ENCODE measurements at places on chromosomes 7 and 10. TPM values are rescaled to one million over a fixed set of nuclear protein-coding genes. Genes with fewer than 3 reads are reported as not detected.
A peak's percentile ranks its signal among the peaks of the same experiment; 100 is the strongest.

- no peak for DNase-seq
- H3K36me3 ChIP-seq = no peaks in the 10 kb centered on the region
- H3K27ac ChIP-seq = peak overlapping the region; percentile 97
- H3K4me1 ChIP-seq = peaks cover 8% of the 10 kb centered on the region
- H3K27me3 ChIP-seq = no peaks in the 10 kb centered on the region
Measured at GRCh38 chr10:103660364-103661197, 167.1 kb downstream of the NEURL1 start.

DNA sequence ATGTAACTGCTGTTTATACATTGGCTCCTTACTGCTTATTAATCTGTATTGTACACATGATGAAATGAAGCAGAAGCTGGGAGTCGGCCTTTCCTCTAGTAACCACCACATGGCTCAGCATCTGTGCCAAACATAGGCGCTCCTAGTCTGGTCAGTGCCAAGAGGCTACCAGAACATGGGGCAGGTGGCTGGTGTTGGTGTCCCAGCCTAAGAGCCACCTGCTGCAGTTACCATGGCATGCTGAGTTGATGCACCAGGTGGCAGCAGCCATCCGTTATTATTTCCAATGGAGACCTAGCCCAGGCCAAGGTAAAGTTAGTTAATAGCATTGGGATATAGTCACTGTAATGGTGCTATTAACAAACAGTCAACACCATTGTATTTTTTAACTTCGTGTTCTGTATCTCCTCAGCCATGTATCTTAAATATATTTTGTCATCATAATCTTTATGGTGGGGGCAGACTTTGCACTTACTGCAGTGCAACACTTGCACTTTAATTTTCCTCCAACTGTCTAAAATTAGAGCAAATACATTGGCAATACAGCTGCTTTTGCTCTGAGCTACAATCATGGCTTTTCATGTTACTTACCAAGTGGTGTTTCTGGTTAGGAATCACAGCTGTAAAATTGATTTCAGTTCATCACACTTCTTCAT is 33.1 kb downstream of the HBP1 start:
- DNase-seq = no peak
- H3K4me1 ChIP-seq = no peaks in the 10 kb centered on the region
- no peak overlapping the region for H3K4me3 ChIP-seq
- peaks cover 6% of the 10 kb centered on the region for H3K36me3 ChIP-seq

DNA sequence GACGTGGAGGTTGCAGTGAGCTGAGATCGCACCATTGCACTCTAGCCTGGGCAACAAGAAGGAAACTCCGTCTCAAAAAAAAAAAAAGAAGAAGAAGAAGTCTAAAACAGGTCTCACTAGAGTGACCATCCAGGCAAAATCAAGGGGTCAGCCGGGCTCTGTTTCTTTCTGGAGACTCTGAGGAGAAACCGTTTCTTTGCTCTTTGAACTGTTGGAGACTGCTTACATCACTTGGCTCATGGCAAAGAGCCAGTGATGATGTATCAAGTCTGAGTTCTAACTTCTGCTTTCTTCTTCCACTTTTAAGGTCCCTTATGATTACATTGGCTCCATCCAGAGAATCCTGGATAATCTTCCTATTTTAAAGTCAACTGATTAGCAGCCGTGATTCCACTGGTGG is 306.8 kb downstream of the WDR11 start:
- H3K36me3 ChIP-seq = no peaks in the 10 kb centered on the region
- H3K27ac ChIP-seq = no peak overlapping the region
- H3K4me1 ChIP-seq = no peaks in the 10 kb centered on the region
- no peak overlapping the region for H3K4me3 ChIP-seq
- DNase-seq = no peak

- no peak overlapping the region for H3K4me3 ChIP-seq
- no peaks in the 10 kb centered on the region for H3K4me1 ChIP-seq
- DNase-seq = peak; percentile 52
- peaks cover 11% of the 10 kb centered on the region for H3K36me3 ChIP-seq
- no peaks in the 10 kb centered on the region for H3K27me3 ChIP-seq
Measured at GRCh38 chr7:44565097-44565794, 8.5 kb downstream of the DDX56 start.

GRCh38 chr10:129626309-129626708 is 159.3 kb downstream of the MGMT start:
- no peak overlapping the region for H3K27ac ChIP-seq
- H3K4me1 ChIP-seq = no peaks in the 10 kb centered on the region
- no peaks in the 10 kb centered on the region for H3K36me3 ChIP-seq
- H3K27me3 ChIP-seq = no peaks in the 10 kb centered on the region
- DNase-seq = no peak
- H3K4me3 ChIP-seq = no peak overlapping the region

GRCh38 chr7:2583798-2584580 is 25.2 kb downstream of the IQCE start:
- no peaks in the 10 kb centered on the region for H3K27me3 ChIP-seq
- H3K36me3 ChIP-seq = no peaks in the 10 kb centered on the region
- H3K4me3 ChIP-seq = no peak overlapping the region
- DNase-seq = no peak

DNA sequence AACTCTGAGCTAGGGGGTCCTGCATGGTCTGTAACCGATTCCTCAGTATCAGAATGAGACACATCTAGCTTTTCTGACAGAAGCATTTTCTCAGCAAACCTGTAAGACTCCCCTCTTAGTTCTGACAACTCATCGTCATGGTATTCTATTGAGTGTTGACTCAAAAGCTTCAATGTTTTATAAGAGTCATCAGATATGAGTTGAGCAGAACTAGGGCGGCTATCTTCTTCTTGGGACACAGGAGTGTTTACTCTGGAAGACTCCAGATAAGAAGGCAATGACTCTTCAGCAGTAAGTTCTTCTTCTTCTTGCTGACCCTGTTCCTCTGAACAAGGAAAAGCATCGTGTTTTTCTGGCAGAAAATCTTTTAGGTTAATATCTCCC is 167.0 kb upstream of the CCDC6 start:
- no peak for DNase-seq
- H3K27me3 ChIP-seq = no peaks in the 10 kb centered on the region
- H3K4me3 ChIP-seq = no peak overlapping the region
- H3K36me3 ChIP-seq = no peaks in the 10 kb centered on the region
- H3K4me1 ChIP-seq = no peaks in the 10 kb centered on the region

DNA sequence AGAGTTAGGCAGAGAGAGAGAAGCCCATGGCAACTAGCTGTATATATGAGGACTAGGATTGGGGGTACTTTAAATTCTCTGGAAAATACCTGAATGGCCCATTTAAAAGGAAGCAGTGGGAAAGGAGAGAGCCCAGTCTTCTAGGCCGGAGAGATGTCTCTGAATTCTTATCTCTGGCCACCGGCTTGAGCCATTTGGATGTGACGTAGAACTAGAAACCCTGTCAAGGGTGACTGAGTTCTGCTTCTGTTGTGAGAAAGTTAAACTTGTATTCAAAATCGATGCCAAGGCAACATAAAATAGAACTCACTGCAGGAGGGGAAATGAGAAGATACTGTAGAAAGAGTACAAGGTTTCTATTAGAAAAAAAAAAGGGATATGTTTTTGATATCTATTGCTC is 6.3 kb upstream of the GSTK1 start:
- H3K4me3 ChIP-seq = no peak overlapping the region
- H3K27me3 ChIP-seq = no peaks in the 10 kb centered on the region
- no peak for DNase-seq
- H3K4me1 ChIP-seq = no peaks in the 10 kb centered on the region
- no peak overlapping the region for H3K27ac ChIP-seq
- no peaks in the 10 kb centered on the region for H3K36me3 ChIP-seq

Gene NEUROD6
- total RNA-seq = not detected

Gene UPK3B
- 77.9 TPM for total RNA-seq
